Retina (tissue), 1 donor: ENCODE measurements at places on chromosomes 7 and 10.
A peak's percentile ranks its signal among the peaks of the same experiment; 100 is the strongest.

DNA sequence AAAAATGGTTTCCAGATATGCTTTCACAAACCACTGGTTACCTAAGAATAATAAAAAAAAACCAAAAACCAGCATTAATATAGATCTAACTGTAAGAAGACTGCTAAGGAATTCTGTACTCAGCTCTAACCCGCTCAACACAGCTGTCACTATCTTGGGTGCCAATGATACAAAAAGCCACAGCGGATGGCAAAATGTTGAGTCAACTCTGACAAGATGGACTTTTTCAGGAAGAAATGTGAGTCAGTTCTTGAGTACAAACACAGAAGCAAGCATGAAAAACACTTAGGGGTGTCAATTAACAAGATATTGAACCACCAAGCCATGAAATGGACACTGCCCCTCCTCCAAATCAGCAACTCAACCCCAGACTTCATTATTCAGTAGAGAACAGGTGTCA, 55.0 kb downstream of the CTTNBP2 start:
- DNase-seq, result no peak

DNA sequence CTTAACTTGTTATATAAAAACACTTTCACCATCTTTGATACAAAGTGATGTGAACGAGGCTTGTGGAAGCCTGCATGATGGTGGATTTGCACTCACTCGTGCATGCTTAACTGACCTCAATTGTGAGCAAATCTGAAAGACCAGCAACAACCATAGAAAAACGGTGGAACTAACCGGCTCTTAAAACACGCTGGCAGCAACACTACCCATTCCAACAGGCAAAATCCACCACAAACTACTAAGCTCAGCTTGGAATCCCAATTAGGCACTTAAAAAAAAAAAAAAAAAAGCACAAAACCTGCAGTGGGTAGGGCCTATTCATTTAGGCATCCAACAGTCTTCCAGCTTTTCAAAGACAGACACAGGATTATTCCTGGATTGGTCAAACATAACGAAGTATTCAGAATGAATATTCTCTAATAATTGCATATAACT, 1.8 kb downstream of the GDI2 start:
- peak; percentile 69 for DNase-seq

DNA sequence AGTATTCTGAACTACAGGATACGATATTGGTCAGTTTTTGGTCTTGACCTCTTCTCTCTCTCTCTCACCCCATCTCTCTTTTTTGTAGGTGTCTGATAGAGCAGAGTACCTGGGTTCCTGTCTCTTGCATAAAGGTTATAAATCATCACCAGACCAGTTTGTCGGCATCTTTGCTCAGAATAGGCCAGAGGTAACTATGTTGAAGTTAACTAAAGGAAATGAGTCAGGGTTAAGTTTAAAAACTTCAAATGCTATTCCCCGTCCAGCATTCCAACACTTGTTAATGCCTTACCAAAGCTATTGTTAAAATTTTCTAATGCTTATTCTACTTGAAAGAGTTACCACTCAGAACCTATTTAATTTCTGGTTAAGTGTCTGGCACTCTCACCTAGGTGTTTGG, 30.7 kb downstream of the ACSL5 start:
- no peak for DNase-seq

DNA sequence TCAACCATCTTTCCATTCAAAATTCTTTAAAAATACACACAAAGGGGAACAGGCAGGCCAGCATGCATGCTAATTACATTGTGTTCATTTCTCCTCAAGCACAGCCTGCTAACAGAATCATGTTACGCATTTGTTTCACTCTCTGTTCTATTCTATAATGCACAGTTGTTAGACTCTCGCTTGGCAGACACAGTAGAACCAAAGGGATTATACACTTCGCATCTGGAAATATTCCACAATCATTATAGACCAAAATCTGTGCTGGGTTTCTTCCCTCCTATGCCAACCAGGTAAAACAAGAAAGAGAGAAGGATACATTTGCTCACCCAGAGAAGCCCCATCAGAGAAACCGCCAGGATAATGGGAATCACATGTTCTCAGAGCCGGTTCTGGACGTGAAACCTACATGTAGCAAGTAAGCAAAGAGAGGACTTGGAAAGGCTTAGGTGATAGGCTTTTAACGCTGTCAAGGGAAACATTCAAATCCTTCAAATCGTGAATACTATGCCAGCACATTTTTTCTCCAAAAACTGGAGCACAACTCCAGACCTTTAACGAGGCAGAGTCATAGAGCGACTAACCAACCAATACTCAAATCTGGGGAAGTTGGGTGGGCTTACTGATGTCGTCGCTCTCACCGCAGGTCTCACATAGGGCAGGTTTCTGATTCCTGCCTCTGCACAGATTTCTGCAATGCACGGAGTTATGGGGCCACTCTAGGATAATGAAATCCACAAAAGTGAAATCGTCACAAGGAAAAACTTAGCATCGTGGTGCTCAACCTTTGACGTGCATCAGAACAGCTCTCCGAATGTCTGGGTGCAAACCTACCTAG, 380.5 kb upstream of the AUTS2 start:
- no peak for DNase-seq

DNA sequence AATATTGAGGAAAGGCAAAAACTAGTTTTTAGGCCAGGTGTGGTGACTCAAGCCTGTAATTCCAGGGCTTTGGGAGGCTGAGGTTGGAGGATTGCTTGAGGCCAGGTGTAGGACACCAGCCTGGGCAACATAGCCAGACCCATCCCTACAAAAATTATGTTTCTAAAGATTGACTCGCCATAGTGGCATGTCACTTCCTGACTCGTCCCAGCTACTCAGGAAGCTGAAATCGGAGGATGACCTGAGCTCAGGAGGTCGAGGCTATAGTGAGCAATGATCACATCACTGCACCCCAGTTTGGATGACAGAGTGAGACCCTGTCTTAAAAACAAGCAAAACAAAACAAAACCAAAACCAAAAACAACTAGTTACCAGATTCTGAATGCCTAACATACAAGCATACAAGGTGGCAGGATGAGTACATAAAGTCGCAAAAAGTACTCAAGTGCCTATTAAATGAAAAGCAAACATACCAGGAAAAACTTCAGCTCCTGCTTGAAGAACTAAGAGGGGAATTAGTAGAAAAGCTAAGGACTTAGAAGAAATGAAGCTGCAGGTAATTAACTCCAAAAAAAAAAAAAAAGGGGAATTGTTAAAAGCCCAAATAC, 14.1 kb downstream of the ZNF398 start:
- no peak for DNase-seq

DNA sequence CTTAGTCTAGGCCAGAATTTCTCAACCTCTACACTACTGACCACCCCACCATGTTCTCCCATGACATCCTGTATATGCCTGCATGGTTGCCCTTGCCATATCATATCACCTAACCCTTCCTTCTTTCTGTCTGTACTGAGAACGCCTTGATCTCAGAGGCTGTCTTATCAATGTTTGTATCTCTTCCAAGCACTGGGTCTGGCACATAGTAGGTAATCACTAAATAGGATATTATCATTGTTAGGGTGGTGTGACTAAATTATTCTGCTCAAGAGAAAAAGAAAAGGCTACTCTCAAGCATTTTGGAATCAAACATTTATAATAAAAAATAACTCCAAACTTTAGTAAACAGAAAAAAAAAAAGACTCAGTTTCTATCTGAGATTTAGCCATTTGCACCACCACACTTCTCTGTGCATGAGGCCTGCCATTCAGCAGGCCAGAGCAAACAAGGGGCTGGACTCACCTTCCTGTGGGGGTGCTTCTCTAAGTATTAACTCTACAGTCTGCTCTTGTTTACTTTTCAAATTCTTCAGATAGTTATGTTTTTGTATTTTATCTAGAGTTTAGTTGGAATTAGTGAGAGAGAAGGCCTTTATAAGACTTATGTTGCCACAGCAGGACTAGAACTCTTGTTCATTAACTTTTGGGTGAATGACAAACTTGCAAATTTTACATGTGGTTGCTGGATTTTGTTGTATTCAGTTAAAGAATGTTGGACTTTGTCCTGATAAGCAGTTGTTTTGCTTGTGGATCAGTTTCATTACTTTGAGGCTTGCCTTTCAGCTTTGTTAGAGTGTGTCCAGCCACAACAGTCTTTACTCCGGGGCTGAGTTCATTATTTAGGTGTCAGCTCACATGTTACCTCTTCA, 5.4 kb downstream of the AGBL3 start:
- DNase-seq, result no peak

GRCh38 chr7:91942312-91942711, 1.6 kb downstream of the AKAP9 start:
- DNase-seq, result no peak

DNA sequence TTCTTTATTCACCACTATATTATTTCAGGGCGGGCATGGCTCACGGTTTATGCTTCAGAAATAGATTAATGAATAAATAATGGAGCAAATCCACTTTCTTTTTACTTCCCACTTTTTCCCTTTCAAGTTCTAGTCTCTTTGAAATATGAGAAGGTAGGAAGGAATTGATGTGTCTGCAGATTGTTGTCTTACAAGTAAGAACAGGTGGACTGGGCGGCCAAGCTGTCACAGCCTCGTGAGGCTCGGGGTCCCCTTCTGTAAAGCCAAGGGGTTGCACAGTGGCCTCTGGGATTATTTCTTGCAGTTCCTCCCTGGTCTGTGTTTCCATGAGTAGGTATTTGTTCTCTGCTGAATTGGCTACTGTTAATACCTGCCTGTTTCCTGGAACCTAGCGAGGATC, 11.2 kb downstream of the VWA2 start:
- no peak for DNase-seq

GRCh38 chr10:93315246-93315645, 166.9 kb downstream of the MYOF start:
- DNase-seq, result no peak

DNA sequence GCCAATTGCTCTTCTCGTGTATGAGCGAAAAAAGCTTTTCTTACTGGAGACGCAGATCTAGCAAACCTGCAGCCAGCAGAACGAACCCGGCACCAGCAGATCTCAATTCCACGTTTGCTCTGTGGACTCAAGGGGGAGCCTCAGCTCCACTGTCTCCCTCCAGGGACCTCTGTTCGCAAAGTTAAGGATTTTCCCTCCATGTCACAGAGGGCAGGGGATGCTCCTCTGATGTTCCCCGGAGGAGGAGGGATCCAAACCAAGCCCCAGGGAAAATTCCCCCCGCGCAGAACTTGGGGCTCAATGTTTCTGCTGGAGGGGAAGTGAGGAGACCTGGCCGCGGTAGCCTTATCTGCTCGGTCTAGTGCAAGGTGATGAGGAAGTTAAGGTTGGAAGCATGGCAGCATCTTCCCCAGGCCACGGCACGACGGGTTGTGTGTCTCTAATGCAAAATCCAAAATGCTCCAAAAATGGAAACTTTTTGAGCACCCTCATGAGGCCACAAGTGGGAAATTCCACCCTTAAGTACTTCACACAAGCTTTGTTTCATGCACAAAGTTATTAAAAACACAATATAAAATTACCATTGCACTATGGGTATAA, 9.0 kb downstream of the IQCE start:
- DNase-seq, result peak; percentile 56

GRCh38 chr10:14377591-14378175, 47.0 kb upstream of the FRMD4A start:
- DNase-seq, result no peak
